Karpas-422 (cell line): ENCODE measurements at places on chromosomes 4 and X. TPM values are rescaled to one million over a fixed set of nuclear protein-coding genes. Genes with fewer than 3 reads are reported as not detected.

Gene CLIC2
- 0.07 TPM in 1 of 2 replicates, not detected in the other for total RNA-seq

DNA sequence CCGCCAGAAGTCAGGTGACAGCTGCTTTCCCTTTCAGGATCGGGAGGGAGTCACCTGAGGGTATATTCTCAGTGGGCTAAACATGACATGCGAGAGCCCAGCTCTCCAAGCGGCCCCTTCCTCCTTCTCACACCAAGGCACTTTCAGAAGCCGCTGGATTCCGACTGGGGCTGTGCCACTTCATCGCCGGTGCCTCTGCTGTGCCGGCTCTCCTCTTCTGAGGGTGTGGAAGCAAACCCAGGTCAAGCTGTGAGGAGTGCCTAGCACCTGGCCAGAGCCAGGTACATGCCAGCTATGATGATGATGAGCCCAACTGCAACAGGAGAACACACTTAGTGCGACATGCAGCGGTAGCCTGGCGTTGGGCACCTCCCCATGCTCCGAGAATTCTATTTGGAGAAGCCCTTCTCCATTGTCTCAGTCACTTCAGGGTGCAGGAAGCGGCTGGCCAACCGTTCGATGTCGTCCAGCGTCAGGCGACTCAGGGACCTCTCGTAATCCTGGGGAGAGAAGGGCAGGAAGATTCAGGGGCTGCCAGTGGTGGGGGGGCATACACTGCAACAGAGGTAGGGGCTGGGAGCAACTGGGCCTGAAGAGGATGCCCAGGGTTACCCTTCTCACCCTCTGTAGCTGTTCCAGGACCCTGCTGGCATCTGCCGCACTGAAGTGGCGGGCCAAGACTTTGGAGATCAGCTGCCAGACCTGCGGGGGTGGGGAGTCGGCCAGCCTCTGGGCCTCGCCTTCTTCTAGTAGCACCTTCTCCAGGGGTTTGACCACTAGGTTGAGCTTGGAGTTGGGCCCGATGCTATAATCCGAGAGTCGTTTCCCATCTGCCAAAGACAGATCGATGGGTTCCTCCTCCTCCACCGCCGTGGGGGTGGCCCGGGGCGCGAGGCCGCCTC lies 1.0 kb downstream of the UBL4A start:
- no peak for DNase-seq

GRCh38 chr4:166635367-166635766 lies 598.9 kb downstream of the SPOCK3 start:
- DNase-seq, result no peak

DNA sequence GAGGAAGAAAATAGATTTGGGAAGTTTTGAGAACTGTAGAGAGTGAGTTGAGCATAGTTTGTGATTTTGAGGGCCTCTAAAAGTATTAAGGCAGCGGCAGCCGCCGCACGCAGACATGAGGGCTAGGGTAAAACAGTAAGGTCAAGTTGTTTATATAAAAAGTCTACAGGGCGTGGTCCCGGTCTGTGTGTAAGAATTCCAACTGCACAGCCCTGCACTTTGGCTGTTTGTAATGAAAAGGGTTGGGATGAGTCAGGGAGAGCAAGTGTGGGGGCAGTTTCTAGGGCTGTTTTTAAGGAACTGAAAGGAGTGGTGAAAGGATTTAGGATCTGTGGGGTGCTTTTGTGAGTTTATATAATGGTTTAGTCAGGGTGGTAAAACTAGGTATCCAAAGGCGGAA lies 55.0 kb downstream of the BEX3 start:
- no peak for DNase-seq

GRCh38 chrX:134658002-134658759 lies at the start of gene PLAC1:
PLAC1 (minus strand) TSS chrX:134658471; CDS start chrX:134566682, 91,789 bp downstream.
- no peak for DNase-seq
